ENCODE measurements at places on chromosomes 7 and 10.
A peak's percentile ranks its signal among the peaks of the same experiment; 100 is the strongest.

GRCh38 chr7:121262221-121262620 lies 66.6 kb upstream of the WNT16 start:
- no peak for DNase-seq

GRCh38 chr10:78749898-78750297 lies 318.9 kb upstream of the ZMIZ1 start:
- peak; percentile 61 for DNase-seq

DNA sequence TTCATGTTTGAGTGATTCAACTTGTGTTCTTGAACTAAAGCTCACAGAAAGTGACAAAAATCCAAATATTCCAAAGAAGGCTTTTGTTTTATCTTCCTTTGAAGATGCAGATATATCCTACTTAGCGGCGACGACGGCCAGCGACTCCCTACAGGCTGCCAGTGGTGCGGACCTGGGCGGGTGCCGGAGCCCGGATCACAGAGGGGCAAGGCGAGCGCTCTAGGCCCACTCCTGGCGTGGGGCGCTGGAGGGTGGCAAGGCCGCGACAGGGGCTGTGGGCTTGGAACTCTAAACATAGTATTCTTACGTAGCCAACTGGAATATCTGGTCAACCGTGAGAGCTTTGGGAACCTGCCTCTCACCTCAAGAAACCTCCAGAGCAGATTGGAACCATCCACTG lies 914 bp upstream of the GIMAP7 start:
- DNase-seq, result no peak

DNA sequence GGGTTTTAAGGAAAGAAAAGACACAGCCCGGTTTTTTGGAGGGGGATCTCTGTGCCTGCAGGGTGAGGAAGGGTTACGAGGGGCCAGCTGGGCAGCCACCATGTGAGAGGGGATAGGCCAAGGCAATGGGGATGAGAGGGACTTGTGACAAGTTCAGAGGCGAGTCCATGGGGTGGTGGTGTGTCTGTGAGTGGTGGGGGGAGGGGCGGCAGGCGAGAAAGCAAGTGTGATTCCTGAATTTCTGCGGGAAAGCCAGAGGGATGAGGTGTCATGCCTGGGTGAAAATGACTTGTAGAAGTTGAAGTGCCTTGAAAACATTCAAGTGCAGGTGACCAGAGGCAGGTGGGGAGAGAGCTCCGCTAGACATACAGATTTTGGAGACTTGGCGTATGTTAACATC lies 61.0 kb upstream of the RNF32 start:
- DNase-seq, result no peak

GRCh38 chr7:143259765-143260164 lies 3.5 kb upstream of the GSTK1 start:
- no peak for DNase-seq

GRCh38 chr10:2968401-2969058 lies 98.8 kb upstream of the PFKP start:
- DNase-seq, result peak; percentile 84

- no peak for DNase-seq
Observed at GRCh38 chr10:83287374-83287773, 851.9 kb upstream of the GHITM start.
